SHP77 treated with DMSO at 0.1 percent for 48 hours (cell line): ENCODE measurements at places on chromosomes 6 and 20.

DNA sequence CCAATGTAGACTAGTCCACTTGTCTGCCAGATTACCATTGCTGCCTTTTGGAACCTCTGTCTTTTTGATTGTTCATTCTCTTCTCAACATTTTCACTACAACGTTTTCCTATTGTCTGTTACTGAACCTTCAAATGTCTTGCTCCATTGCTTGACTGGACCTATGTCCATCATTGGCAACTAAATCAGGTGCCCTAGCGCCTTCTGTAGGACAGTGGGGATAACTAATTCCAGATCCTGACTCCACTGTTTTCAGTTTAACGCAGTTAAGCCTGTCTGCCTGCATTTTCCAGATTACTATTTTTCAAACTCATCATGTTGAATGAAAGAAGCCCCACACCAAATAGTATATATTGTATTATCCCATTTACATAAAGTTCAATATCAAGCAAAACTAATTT is 433.6 kb downstream of the RNF144B start:
- DNase-seq, result no peak

DNA sequence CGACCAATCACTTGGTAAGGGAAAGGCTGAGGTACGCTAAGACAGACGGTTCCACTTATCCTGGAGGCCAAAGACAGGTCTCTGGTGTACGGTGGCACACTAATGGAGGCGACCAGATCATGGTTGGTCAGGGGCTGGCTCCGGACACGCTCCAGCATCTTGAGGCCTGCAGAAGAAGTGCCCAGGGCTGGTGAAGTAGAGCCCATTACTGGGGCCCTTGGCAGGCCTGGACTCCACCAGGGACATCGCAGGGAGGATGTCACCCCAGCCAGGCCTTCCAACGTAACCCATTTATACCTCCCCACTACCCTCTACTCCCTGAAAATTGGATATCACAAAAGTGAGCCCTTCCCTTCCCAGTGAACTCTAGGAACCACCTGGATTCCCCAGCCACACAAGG is 16.2 kb downstream of the KHDC1L start:
- no peak for DNase-seq

- DNase-seq, result no peak
Observed at GRCh38 chr6:165906-166305, 126.4 kb upstream of the DUSP22 start.

DNA sequence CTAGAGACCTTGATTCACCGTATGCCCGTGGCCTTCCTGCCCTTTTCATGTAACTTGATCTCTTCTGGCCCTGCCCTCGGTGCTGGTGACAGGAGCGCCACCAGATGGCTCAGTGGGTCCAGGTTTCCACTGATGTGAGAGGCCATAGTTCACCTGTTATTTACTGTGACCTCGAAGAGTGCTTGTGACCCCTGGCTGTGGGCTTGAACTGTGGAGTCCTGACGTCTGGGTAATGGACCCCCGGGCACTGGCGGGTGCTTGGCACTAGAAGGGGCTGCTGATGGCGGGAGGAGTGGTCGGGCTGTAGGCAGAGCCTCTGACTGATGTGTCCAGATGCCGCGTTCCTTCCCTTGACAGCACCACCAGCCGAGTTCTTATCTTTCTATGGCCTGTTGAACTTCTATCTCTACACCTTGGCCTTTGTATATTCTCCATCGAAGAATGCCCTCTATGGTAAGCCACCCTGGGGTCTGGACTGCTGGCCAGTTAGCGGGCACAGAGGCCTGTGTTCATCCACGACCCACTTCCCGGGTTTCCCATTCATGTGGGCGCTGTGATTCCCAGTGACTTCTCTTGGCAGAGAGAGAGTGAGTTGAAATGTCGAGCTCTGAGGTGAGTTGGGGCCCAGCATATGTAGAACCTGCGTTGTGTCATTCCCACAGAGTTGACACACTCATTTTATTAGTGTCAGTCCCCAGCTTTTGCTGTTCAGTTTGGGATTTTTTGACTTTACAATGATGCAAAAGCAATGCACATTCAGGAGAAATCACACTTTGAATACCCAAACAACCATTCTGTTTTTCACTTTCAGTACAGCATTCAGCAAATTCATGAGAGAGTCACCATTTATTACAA is 14.9 kb downstream of the DYNLT1 start:
- peak; percentile 35 for DNase-seq

DNA sequence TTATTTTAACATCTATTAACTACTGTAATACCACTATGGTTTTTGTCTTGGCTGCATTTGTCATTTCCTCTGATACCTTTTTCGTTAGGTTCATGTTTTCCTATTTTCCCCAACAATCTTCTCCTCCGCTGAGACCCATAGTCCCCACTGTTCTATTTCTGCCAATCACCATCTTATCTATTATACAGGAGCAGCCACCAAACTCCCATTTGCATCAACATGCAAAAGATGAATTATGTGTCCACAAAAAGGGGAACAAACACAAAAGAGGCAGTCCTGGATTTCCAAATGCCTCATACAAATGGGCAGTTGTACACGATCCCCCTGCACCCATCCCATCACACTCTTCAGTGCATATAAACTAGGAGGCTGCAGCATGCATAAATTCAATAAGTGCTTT is 121.7 kb upstream of the MYLIP start:
- DNase-seq, result no peak

DNA sequence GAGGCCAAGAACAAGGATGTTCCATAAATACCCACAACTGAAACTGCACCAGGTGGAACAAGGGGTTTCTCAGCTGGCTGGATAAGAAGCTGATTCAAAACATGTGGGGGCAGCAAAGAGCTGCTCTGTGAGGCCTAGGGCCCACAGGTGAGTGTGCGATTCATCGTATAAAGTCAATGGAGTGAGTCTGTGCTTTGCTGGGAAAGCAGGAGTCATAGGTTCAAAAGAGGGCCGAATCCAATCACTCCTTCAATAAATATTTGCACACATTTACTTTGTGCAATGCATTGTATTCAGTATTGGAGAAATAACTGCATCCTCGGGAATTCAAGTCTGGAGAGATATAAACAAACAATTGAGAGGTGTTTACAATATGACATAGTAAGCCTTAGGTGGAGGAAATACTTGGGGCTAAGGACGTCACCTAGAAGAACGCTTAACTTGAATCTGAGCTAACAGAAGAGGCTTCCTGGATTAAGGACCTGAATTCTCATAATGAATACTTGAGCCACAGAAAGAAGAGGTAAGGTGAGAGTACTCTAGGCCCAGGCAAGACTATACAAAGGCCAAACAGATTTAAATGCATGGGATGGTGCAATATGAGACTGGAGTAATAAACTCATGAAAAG is 83.7 kb upstream of the TMEM30A start:
- peak; percentile 28 for DNase-seq

- DNase-seq, result peak; percentile 23
Observed at GRCh38 chr6:117840541-117840983, 66.5 kb upstream of the SLC35F1 start.

GRCh38 chr6:7769702-7770101 is 43.8 kb downstream of the BMP6 start:
- no peak for DNase-seq

- no peak for DNase-seq
Observed at GRCh38 chr6:16633465-16633864, 127.8 kb downstream of the ATXN1 start.

DNA sequence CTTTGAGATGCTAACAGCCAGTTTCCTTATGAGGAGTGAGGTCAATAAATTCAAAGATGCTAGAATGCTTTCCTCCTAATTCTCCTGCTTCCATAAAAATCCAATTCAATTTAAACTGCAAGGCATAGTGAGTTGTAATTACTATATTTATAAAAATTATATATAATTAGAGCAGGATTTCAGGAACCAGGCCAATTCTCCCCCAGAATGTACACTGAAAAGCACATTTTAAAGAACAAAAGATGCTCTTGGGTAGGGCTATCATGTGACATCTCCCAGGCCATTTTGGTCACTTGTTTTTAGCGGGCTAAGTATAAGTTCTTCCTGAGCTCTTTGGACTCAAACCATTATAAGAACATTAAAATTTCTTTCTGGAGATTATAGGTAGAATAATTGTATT is 195.7 kb upstream of the KCNG1 start:
- DNase-seq, result no peak

DNA sequence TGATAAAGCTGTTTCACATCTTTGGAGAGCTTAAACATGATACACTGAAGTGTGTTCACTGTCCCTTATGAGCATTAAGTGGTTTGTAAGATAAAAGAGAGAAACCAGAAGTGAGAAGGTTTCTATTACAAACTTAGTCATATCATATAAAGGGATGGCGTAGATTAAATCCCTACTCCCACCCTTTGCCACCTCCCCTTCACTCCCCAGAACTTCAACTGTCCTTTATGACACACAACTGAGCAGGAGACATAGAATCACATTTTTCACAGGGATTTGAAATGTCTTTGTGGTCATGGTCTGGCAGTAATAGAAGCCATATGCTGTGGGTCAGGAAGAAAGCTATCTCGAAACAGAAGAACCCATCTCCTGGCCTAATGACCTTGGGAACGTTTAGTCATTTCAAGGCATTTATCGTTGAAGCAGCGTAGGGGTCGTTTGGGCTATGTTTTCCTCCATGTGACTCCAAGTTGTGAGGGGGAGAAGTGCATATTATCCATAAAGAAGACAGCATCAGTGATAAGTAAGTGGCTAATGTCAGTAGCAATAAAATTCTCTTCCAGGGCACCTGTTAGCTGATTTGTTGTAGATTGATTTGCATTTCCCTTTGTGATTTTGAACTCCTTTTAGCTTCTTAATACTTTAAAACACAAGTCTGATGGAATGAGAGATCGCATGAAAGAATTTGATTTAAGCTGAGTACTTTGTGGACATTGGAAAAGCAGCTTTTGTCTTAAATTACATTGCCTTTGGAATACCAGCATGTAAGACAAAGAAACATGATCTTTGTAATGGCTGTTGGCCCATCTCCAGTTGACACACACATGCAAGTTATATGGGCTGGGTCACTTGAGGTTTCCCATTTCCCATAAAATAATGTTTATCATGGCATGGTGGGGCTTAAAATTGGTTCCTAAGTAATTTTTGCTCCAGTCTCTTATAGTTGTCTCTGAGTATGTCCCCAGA is 501.5 kb upstream of the FLRT3 start:
- DNase-seq, result no peak

DNA sequence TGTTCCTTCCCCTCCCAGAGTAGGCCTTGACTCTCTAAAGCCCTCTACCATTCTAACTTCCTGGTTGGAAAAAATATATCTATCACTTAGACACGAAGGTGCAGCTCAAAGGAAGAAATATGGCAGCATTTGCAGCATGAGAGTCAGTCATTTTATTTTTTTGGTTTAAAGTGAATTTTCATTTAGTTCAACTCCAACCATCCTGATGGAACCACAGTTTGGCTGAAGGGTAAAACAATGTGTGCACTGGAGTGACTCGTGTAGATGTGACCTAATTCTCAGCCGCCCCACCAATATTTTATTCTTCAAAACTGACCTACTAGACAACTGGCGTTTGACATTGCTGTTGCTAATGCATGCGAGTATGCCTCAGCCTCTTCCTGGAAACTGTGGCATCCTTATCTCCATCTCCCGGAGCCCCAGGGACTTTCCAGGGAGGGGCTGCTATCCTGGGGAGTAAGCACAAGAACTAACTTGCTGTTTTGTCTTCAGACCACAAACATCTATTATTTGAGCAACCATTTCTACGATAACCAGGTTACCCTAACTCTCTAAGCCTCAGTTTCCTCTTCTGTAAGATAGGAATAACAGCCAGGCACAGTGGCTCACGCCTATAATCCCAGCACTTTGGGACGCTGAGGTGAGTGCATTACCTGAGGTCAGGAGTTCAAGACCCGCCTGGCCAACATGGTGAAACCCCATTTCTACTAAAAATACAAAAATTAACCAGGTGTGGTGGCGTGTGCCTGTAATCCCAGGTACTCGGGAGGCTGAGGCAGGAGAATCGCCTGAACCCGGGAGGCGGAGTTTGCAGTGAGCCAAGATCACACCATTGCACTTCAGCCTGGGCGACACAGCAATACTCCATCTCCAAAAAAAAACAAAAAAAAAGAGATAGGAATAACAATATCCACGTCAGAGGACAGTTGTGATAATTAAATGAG is 148.7 kb upstream of the JARID2 start:
- no peak for DNase-seq

GRCh38 chr20:1265226-1265915 is 723 bp upstream of the SNPH start:
- DNase-seq, result no peak

DNA sequence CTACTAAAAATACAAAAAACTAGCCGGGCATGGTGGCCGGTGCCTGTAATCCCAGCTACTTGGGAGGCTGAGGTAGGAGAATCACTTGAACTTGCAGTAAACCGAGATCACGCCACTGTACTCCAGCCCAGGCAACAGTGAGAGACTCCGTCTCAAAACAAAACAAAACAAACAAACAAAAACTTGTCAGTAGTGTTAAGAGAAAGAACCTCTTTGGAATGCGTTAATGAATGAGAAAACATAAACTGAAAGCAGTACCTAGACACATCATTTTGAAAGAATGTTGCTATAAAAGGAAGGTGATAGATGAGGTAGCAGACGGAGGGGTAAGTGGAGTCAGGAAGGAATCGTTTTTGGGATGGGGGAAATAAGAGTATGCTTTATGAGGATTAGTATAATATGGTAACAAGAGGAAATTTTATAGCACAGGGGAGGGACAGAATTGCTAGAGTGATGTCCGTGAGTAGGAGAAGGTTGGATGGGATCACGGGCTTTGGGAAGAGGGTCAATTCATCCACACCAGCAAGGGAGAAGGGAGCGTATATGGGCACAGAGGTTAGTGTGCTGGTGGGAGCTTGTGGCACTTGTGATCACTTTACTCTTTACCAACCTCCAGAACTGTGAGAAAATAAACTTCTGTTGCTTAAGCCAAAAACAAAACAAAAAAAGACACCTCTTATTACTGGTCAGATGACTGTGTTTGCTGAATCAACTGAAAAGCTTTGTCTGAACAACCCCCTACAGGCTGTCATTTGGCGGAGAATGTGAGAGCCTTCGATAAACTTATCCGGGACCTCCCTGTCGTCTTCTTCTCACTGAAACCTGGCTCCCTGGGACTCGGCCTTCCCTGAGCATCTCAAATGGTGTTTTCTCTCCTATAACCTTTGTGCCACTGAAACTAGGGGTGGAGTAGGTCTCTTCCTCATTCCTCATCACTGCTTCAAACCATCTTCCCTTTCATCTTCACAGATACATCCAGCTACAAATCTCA is 48.9 kb upstream of the TFAP2A start:
- no peak for DNase-seq

DNA sequence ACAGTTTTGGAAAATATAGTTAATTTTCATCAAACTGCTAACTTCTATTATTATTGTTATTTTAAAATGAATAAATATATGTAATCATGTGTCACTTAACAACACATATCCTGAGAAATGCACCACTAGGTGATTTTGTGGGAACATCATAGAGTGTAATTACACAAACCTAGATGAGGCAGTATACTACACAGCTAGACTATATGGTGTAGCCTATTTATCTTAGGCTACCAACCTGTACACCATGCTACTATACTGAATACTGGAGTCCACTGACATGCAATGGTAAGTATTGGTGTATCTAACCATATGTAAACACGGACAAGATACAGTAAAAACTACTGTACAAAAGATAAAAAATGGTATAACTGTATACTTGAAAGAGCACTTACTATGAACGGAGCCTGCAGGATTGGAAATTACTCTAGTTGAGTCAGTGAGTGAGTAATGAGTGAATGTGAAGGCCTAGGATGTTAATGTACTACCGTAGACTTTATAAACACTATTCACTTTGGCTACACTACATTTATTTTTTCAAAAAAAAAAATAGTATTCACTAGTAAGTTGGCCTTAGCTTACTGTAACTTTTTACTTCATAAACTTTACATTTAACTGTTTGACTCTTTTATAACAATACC is 72.4 kb downstream of the ASCC3 start:
- no peak for DNase-seq
